Breast epithelium (tissue), 4 donors: ENCODE measurements at places on chromosomes 2 and 18.

DNA sequence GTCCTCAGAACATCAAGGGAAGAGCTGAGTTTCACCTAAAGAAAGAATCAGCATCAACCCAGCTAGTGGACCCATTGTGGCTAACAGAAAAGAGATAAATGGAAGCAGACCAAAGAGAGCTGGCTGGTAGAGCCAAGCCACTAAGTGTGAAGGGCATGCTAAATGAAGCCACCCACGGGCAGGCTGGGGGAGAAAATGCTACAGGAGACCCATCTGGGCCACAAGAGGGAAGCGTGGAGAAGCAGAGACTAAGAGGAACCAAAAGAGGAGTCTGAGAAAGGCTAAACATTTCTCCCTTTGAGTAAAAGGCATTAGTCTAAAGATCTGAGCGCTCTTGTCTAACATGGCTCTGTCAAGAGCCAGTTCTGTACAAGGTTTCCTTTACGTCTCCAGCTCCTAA is 15.8 kb downstream of the CWC22 start:
- no peak for DNase-seq

GRCh38 chr2:235958221-235958930 is 209.8 kb downstream of the GBX2 start:
- no peak for DNase-seq

GRCh38 chr18:79210002-79210910 is 141.1 kb downstream of the ATP9B start:
- no peak for DNase-seq

GRCh38 chr2:216392018-216392562 is 19.8 kb upstream of the MARCHF4 start:
- DNase-seq, result no peak

DNA sequence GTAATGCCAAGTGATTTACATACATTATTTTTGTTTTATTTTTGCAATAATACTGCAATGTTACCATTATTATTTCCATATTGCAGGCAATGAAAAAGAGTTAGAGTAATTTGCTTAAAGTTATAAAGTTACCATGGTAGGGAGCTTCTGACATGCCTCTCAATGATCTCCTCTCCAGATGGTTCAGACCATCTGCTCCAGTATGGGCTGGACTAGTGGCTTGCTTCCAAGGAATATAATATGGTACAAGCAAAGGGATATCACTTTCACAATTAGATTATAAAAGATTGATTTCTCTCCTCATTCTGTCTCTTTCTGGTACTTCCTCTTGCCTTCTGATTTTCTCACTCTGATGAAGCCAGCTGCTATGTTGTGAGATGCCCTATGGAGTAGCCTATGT is 245.4 kb downstream of the INSIG2 start:
- DNase-seq, result no peak

DNA sequence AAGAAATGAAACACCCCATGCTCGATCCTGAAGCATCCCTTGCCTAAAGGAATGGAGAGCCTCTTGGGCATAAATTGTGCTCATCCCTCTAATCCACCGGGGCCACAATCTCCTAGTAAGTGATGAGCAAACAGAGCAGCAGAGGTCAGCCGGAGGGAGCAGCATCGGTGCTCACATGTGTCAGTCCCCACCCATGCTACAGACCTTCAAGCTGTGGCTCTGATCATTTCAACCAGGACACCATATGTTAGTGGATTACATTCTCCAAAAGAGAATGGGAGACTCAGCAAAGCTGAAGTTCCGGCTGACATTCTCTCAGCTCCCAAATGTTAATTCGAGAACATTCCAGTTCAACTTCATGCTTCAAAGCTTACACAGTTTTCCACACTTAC is 75.6 kb downstream of the AAK1 start:
- DNase-seq, result no peak

- no peak for DNase-seq
These were observed 97.0 kb downstream of the MBP start for GRCh38 chr18:77035380-77036187.

- DNase-seq, result no peak
These were observed 54.3 kb upstream of the SLC66A3 start for GRCh38 chr2:11100976-11101375.

DNA sequence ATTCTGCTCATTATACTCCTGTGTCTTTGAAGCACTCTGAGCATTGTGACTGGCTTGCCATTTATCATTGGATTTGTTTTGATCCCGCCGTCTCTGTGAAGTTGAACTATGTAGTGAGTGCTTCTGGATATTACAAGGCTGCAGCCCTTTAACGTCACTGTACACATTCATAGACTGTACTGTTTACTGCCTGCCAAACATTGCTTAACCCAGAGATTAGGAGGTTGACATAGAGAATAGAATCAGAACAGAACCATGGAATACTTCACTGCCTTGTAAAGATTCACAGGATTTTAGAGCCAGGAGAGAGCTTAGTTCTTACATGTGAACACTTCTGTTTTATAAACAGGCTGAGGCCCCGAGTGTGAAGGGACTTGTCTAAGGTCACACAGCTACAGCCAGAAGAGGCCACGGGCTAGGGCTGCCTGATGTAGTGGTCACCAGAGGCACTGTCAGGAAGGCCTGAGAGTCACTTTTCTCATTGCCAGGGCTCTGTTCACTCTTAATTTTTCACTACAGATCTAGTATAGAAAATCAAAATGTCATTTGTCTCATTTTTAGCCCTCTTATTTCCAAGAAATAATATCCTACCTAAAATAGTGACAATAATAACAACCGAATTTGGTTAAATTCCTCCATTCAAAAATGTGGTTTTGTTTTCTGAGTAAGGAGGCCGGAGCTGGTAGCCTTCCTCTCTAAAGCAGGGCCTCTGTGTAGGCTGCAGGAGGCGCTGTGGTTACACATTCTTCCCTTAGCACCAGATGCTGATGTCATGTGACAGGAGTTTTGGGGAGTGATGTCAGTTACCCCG is 87.9 kb downstream of the UGGT1 start:
- DNase-seq, result no peak

DNA sequence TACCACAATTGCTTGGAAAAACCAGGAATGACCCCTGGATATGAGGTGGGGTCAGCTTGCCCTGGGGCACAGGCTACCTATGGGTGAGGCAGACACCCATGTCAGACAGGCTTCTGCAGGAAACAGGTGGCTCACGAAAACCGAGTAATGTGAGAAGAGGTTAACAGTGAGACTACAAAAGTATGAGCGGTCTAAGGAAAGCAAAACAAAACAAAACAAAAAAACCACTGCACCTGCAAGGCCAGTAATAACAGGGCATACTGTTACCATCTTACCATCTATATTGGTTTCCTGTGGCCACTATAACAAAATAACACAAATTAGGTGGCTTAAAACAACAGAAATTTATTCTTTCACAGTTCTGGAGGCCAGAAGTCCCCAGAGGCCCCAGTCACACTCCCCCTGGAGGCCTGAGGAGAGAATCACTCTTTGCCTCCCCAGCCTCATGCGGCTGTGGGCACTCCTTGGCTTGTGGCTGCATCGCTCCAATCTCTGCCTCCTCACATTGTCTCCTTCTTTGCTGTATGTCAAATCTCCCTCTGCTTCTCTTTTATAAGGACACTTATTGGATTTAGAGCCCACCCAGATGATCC is 86.6 kb upstream of the EPC2 start:
- DNase-seq, result no peak

- DNase-seq, result no peak
These were observed 10.4 kb upstream of the KCNE4 start for GRCh38 chr2:223041527-223042109.

DNA sequence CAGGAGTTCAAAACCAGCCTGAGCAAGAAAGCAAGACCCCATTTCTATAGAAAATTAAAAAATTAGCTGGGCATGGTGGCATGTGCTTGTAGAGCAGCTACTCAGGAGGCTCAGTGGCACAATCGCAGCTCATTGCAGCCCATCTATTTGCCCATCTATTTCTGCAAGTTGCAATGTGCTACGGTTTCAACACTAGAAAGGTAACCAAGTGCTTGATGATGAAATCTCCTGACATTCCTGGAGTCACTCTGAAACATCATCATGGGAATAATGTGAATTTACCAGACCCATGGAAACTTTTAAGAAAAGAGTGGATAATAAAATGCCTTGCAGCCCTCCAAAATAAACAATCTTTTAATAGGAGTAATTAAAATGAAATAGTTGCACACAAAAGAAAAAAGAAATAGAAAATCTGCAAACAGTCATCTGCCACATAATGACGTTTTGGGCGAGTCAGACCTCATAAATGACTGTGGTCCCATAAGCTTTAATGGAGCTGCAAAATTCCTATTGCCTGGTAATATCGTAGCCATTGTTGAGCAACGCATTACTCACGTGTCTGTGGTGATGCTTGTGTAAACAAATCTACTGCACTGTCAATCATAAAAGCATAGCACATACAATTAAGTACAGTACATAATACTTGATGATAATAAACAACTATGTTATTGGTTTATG is 46.6 kb upstream of the AMMECR1L start:
- DNase-seq, result no peak

DNA sequence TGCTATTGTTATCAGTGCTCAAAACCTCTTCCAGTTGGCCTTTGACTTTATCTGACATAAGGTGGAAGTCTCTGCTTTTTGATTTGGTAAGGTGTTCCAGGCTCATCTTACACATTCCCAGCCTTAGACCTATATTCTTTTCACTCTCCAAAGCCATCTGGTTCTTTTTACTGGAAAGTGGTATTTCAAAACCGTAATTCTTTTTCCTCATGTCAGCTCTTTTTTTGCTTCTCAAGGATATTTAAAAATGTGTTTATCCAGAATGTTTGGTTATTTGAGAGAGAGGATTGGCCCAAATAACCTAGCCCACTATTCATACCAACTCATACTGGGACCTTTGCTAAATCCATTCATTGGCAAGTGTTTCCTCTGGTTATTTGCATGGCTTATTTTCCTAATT is 411.2 kb upstream of the PIK3C3 start:
- no peak for DNase-seq

- no peak for DNase-seq
These were observed 45.3 kb downstream of the CD28 start for GRCh38 chr2:203751685-203752271.
